ENCODE measurements at places on chromosomes 3 and 15. TPM values are rescaled to one million over a fixed set of nuclear protein-coding genes. Genes with fewer than 3 reads are reported as not detected.

MORC1 gene
- total RNA-seq, result not detected

DNA sequence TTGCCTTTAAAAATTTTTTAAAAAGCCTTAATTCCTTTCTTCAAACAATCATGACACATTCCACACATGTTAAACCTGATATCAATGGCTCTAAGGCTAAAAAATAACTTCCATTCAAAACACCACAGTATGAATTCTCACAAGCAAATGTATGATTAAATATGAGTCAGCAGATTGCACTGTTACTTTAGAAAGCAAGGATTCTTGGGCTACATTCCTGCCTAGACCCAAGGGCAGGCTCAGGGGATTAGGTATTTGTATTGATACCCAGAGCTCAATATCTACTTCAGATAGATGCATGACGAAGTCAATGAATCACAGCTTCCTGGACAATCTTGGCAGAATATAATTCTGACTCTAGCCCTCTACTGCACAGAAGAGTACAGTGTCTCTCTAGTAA, 65.7 kb downstream of the RARB start:
- no peak for DNase-seq

DNA sequence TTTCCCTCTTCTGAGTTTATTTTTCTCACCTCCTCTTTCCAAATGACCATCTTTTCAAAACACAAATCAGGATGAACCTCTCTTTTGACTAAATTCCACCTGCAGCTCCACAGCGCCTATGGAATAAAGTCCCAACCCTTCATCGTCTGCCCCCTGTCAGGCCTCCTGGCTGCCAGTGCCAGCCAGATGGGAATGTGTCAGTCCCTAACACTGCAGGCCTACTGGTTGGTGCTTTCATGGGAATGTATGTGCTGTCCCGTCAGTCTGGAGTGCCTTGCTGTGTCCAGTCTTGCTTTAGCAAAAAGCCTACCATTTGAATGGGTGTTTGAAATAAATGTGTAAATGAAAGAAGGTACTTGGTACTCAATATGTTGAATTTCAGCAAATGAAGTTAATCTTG, 310.1 kb downstream of the THSD4 start:
- no peak for DNase-seq

DNA sequence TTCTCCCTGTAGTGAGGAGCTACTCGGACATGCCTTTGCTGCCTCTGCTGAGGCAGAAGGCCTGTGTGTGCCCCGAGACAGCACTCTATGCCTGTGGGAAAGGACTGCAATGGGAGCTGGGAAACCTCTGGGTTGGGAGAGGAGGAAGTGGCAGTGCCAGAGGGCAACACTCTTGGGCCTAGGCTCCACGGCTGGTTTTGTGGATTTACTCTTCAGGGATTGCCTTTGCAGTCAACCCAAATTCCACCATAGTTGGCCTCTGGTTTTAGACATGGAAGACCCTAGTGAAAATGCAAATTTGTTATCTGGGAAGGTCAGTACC, 46.8 kb downstream of the ITGA11 start:
- DNase-seq, result peak; percentile 8

- no peak for DNase-seq
These were observed 205.7 kb downstream of the XXYLT1 start for GRCh38 chr3:195065142-195065863.

- no peak for DNase-seq
These were observed 33.2 kb upstream of the ZFAND6 start for GRCh38 chr15:80026310-80026709.

Measured in mucosa of gallbladder (tissue), 1 donor.